ENCODE measurements at places on chromosomes 3 and 15.

GRCh38 chr3:172832983-172833382 lies 82.5 kb downstream of the ECT2 start:
- no peak for DNase-seq

GRCh38 chr3:167978486-167978885 lies 117.2 kb downstream of the GOLIM4 start:
- DNase-seq, result no peak

DNA sequence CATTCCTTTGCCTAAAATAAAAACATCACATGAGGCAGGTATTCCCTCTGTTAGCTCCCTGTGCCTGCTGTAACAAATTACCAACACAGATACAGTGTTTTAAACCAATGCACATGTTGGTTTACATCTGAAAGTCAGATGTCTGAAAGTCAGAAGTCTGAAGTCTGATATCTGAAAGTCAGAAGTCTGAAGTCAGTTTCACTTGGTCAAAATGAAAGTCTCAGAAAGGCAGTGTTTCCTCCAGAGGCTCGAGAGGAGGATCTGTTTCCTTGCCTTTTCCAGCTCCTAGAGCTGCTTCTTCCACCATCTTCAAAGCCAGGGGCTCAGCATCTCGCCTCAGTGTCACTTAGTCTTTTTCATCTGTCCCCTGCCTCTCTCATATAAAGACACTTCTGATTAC lies 22.0 kb downstream of the SST start:
- DNase-seq, result no peak

DNA sequence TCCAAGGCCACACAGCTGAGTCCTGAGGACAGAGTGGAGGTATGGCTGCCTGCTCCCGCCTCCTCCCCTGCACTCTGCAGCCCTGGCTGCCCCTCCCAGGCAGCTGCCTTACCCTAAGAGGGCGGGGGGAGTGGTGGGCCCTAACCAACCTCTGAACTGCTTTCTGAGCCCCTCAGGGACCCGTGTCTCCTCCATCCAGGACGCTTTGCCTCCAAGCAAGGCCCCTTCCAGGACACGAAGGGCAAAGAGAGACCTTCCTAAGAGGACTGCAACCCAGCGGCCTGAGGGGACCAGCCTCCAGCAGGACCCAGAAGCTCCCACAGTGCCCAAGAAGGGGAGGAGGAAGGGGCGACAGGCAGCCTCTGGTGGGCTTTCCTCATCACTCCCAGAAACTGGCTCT lies 7.6 kb downstream of the NEIL1 start:
- no peak for DNase-seq

DNA sequence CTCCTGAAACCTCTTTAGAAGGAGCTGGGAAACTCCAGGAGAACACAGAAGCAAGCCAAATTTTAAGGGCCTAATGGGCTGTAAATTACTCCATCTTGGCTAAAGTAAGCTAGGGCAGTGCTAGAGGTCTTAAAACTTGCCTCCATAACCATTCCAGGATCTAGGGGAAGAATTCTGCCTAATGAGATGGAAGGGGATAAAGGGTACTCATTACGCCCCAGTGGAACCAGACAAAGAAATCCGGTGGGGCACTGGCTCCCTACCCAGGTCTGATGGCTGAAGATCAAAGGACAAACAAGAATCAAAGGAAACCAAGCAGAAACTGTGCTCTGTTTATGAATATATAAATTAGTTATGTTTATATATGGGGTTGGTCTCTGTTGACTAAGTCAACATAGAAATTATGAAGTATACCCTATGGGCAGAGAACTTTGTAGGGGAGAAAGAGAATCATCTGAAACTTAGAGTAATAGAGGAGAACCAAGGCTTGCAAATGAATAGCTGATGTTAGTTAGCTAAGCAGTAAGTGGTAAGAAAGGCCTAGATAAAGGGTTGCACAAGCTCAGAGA lies 57.8 kb downstream of the NCEH1 start:
- no peak for DNase-seq

DNA sequence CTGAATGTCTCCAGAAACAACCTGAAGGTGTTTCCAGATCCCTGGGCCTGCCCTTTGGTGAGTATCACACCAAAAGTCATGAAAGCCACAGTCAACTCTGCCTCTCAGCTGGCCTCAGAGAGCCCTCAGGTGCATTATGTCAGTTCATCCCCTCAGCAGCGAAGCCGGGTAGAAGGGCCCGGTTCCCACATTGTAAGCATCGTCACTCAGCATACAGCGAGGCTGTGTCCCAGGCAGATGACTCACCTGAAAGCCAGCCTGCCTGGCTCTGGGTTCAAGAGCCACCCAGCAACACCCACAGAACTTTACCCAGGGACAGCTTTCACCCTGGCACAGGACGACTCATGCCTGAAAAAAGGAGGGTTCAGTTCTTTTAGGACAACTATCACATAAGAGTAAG lies 91.6 kb downstream of the LRRK1 start:
- no peak for DNase-seq

GRCh38 chr3:112489674-112490479 lies 9.4 kb downstream of the BTLA start:
- no peak for DNase-seq

DNA sequence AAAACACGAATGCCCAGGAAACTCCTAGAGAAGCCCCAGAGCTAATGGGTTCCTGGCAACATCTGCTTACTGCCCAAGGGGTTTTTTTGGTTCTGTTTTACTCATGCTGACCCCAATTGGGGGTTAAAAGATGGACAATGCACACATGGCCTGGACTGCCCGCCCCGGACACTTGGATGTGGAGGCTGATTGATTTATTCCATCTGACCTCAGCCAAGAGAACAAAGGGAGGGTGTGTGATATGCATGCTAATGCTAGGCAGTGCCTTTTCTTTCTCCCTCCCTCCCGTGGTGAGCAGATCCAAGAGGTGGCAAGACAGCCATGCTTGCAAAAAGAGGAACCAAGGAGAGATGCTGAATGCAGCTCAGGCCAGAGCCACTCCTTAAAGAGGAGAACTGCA lies 3.3 kb upstream of the LRTM1 start:
- DNase-seq, result no peak

DNA sequence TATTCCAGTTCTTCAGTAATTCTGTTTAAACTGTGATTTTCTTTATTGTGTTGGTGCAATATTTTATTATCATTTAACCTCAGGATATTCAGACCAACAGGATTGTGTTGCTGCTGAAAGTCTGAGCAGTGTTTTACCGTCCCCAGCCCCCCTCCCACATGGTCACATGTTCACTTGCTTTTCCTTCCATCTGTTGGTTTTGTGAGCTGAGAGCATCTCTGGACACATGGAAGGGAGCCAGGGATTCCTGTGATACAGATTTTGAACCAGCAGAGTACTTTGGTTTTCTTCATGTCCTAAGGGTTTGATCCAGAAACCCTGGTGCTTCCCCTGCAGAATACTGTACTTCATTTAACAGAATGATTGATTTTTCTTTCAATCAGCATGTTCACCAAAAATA lies 11.9 kb downstream of the ARRDC4 start:
- no peak for DNase-seq

- no peak for DNase-seq
Measured at GRCh38 chr3:156605686-156606605, 51.0 kb upstream of the SSR3 start.

GRCh38 chr15:53675832-53676231 lies 83.6 kb downstream of the WDR72 start:
- no peak for DNase-seq

GRCh38 chr3:4079339-4080195 lies 223.6 kb upstream of the SETMAR start:
- no peak for DNase-seq

- no peak for DNase-seq
Measured at GRCh38 chr3:196585044-196585757, 16.7 kb downstream of the FBXO45 start.

DNA sequence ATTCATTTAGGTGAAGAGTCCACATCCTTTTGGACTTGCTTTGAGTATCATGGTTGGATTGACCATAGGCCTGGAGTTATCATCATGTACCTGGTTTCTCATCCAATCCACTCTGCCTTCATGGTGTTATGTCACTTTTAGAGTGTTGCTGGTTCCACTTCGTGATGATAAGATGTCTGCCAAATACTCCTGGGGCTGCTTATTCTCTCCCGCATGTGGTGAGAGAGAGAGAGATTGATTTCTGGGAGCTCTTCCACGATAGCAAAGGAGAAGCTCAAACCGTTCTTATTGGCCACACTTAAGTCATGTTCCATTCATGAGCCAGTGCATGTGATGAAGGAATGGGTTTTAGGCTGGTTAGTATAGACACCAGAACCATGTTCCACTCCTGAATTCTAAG lies 47.6 kb downstream of the MITF start:
- DNase-seq, result no peak

- no peak for DNase-seq
Measured at GRCh38 chr3:107977221-107978130, 113.4 kb downstream of the CD47 start.

- DNase-seq, result no peak
Measured at GRCh38 chr3:13371100-13372075, 48.7 kb downstream of the NUP210 start.

- no peak for DNase-seq
Measured at GRCh38 chr15:99435113-99435695, 130.6 kb upstream of the MEF2A start.

GRCh38 chr3:4758249-4758860 lies 220.9 kb upstream of the BHLHE40 start:
- DNase-seq, result no peak

Measured in NCI-H1092 (cell line).